ENCODE measurements at places on chromosomes 6 and 20.

DNA sequence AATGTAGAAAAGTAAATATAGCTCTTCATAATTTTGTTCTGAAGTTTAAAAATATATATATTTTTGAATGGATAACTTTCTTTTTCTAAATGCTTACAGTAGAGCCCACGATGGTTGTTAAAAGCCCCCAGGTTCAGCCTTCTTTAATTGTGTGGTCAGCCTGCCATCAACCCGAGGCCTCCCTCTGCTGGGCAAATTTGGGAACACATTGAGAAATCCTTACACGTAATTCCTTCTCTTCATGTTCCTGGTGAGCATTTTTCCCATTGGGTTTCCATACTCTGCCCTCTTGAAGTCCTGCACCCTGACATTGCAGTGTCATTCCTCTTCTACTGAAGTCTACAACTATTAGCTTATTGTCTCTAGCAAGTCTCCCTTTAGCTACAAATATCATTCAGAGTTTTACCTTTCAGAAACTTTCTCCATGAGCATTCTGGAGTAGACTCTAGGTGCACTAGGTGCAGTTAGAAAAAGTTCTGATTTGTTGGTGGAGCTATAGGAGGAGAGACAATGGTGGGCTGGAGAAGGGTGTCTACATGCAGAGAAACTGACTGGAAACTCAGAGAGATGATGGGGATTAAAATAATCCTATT lies 40.6 kb downstream of the TRIM38 start:
- DNase-seq, result no peak

DNA sequence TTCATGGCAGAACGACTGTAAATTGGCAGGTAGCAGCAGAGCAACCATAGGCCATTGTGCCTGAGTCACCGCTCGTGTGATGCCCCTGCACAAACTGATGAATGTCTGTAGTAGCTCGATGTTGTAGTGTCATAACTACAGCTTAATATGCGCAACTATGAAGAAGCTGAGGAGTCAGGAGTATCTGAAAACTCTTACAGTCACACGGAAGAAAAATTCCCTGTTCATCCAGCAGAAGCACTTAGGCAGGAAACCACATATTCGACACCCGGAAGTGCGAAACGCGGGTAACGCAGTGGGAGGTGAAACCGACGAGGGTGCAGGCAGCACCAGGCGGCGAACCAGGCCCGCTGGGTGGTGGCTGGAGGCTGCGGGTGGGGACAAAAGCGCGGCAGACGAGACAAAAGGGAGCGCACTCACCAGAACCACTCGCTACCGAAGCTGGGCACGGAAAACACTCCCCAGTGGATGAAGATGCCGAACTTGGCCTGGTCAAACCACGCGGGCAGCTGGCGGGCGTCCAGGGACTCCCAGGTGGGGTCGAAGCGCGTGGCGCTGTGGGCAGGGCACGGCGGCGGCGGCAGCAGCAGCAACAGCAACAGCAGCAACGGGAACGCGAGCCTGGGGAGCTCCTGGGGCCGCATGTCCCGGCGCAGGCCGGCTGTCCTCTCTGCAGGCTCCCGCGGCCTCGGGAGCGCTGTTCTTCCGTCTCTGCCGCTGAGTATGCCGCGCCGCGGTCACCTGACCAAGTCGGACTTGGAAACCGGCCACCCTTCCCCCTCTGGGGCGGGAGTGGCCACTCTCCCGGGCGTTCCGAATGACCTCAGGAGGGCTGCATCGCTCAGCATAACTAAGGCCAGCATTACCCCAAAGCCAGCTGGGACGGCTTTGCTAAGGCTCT lies at the start of gene FUCA2:
Gene FUCA2, minus strand, starts transcription at position 730 of the 901 bp plus-strand sequence. Its CDS starts 86 bp downstream, at position 644.
- DNase-seq, result peak; percentile 30

GRCh38 chr20:19828232-19828631 lies 70.2 kb downstream of the RIN2 start:
- peak; percentile 89 for DNase-seq

DNA sequence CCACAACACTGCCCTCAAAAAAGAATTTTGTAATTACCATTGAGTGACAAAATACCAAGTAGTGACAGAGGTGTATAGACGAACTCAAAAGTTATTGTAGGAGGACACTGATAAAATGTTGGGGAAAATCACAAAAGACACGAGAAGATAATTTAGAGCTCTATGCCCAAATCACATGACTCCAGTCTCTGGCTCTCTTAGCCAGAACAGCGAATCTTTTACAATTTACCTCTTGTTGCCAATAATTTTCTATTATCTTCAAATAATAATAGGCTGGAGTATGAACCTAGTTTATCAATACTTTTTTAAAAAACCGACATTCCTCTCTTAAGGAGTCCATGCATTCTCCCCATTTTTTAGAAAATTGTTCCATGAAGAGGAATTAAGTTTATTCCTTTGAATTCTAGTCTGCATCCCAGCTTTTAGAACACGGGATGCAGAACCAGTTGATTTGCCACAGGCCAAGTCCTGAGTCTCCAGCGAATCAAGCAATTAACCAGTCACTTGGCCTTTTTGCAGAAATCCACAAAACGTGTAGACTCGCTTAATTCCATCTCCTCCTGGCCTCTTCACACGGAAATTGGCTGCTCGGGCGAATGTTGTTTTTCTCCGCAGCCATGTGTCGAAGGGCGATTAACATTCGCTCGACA lies 507 bp upstream of the RIPPLY2 start:
- DNase-seq, result no peak

GRCh38 chr6:33205191-33206026 lies 954 bp downstream of the HSD17B8 start:
- peak; percentile 29 for DNase-seq

- DNase-seq, result no peak
These were observed 36.6 kb upstream of the MLIP start for GRCh38 chr6:54074578-54075195.

DNA sequence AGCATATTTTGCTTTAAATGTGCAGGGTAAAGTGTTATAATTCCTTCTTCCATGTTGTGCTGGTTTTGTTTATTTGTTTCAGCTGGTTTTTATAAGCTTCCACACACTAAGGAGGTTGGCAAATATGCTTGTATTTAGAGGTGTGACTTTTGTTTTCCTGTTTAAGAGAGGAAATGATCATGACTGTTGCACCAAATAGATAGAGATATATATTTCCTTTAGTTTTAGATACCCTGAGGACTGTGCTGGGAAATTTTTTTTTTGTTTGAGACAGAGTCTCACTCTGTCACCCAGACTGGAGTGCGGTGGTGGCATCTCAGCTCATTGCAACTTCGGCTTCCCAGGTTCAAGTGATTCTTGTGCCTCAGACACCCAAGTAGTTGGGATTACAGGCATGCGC lies 5.8 kb downstream of the TBPL1 start:
- no peak for DNase-seq

DNA sequence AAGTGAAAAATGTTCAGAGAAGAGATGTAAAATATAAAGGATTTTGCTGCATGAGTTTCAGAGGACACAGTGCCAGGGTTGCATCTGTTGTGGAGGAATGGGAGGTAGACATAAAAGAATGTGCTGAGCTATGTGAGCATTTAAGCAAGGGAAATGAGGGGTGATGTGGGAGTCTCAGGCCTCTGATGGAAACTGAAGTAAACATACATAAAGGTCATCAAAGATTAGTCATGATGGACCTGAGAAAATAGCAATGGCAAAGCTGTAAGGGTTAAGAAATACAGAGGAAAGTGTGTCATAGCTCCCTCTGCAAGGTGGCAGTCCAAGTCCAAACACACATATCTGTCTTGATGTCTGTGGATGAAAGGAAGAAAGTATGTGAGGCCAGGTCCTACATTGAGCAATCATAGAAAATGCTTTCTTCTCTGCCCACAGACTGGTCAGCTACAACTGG lies 306.6 kb upstream of the ECI2 start:
- DNase-seq, result no peak

DNA sequence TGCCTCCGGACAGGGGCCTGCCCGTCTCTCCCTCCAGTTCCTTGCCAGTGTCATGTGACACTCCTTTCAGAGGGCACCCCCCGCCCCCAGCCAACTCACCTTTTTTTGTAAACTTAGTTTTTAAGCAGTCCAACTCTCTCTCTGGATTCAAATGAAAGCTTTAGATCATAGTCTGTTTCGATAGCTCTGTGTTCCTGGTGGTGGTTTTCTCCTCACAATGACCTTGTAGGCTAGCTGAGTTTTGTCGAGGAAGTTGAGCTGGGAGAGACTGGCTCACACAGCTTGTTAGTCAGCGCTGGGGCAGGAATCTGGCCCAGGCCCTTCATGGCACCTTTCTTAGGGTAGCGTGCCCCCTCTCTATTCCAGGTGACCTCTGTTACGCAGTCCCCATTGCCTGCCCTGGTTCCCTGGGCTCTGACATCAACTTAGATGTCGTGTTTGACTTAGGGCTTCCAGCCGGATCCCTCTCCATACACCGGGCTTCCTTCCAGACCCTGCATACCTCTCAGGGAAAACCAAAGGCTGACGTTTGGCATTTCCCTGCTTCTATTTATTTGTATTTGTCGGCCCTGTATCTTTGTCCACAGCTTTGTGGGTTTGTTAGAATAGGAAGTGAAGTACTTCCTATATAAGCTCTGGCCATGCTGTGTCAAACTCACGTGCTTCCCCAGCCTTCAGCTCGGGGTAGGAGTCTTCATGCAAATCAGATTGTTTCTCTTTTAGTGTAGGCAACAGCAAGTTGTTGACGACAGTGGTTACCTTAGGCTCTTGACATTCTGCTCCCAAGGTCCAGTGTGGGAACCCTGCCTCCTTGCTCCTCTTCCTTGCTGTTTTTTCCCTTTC lies 12.7 kb downstream of the IGF2R start:
- DNase-seq, result peak; percentile 79

DNA sequence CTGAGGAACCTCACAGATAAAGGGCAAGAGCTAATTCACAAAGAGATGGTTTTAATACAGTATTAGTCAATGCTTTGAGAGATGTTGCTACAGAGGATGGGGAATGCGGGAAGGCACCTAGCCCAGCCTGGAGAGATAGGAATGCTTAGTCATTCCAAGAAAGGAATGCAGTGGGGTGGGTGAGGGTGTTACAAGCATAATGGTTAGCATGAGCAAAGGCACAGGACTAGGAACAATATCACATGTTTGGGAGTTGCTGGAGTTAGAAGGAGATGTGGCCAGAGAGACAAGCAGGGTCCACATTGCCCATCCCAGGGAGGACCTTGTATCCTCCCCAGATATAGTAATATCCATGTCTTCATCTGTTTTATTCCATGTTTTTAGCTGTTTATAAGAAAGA lies 107.0 kb upstream of the OGFRL1 start:
- DNase-seq, result no peak

DNA sequence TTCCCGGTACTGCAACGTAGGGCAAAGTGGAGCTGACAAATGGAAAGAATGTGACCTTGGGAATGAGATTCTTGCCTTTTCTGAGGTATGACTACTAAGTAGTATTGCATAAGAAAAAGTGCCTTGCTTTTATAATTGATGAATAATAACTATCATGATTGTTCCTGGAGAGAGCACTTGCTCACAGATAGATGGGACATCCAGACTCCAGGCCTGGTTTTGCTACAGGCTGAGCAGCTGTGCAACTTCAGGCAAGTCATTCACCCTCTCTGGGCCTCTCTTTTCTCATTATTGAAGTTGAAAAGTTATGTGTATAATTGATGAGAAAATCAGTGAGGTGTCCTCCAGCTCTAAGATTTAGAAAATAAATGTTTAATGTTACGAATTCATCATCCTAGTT lies 53.6 kb upstream of the MBOAT1 start:
- no peak for DNase-seq

GRCh38 chr6:38169977-38170526 lies 350.5 kb downstream of the ZFAND3 start:
- DNase-seq, result no peak

DNA sequence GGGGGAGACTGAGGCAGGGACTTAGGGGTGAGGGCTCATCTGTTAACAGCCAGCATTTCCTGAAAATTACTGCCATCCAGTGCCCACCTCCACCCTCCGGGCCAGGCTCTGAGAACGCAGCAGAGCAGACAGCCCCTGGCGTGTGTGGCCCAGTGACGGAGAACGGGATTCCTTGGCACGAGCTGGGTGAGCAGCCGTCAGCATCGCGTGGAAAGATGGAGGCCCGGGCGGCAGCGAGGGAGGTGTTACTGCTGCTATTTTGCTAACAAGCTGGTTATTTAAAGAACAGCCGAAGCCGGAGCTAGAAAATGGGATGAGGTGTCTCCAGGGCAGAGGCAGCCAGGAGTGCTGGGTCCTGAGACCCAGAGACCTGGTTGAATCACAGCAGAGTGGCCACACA lies 62.7 kb downstream of the DLGAP4 start:
- no peak for DNase-seq

- no peak for DNase-seq
These were observed 145.5 kb upstream of the STMND1 start for GRCh38 chr6:16956361-16956760.

GRCh38 chr20:47686545-47686944 lies 98.7 kb downstream of the SULF2 start:
- no peak for DNase-seq

GRCh38 chr6:48917233-48917632 lies 545.8 kb downstream of the MMUT start:
- DNase-seq, result no peak

DNA sequence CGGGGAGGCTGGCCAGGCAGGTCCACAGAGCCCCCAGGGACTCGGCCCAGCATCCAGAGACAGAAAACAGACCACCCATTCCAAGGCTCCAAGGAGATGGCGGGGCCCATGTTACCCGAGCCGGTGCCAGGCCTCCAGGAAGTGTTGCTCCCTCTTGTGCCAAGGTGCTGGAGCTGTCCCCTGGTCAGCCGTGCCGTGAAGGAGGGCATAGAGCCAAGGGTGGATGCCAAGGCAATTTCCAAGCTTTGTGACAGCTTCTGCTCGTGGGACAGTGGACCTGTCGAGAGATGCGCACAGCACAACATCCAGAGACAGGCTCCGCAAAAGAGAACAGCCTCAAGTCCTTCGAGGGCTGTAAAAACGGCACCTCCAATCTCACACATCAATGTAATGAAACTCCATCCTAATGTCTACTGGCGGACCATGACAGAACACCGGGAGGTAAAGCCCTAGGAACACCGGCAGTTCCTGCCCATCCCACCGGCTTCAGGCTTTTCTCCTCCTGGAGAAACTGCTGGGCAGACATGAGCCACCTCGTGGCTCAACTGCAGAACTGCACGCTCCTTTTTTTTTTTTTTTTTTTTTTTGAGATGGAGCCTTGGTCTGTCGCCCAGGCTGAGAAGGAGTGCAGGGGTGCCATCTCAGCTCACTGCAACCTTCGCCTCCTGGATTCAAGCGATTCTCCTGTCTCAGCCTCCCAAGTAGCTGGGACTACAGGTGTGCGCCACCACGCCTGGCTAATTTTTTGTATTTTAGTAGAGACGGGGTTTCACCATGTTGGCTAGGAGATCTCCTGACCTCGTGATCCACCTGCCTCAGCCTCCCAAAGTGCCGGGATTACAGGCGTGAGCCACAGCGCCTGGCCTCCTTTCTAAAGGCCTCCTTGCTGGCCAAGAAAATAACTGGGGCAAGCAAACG lies 30.9 kb upstream of the AVP start:
- peak; percentile 38 for DNase-seq

- DNase-seq, result no peak
These were observed 154.7 kb downstream of the PHF3 start for GRCh38 chr6:63790334-63790733.

DNA sequence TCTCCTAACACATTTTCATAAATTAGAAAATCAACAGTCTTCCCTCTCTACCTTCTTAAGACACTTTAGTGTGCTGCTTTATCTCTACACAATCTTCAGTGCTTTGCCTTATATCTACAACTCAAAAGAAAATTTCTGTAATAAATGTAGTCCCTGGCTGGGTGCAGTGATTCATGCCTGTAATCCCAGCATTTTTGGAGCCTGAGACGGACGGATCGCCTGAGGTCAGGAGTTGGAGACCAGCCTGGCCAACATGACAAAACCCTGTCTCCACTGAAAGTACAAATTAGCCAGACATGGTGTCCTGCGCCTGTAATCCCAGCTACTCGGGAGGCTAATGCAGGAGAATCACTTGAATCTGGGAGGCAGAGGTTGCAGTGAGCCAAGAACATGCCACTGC lies 9.7 kb upstream of the EDN1 start:
- DNase-seq, result no peak

- DNase-seq, result no peak
These were observed 30.8 kb downstream of the NHSL1 start for GRCh38 chr6:138468320-138469015.

Measured in MM.1S (cell line).